Hippocampal formation (tissue), 2 donors: ENCODE measurements at places on chromosomes 4 and X.

- no peak for DNase-seq
Observed at GRCh38 chr4:102437111-102437510, 64.0 kb upstream of the NFKB1 start.

GRCh38 chr4:62644372-62644771, 1444.2 kb downstream of the ADGRL3 start:
- DNase-seq: no peak

GRCh38 chrX:108165383-108166111, 74.0 kb downstream of the ATG4A start:
- no peak for DNase-seq

GRCh38 chrX:118579417-118579816, 83.8 kb downstream of the DOCK11 start:
- no peak for DNase-seq

DNA sequence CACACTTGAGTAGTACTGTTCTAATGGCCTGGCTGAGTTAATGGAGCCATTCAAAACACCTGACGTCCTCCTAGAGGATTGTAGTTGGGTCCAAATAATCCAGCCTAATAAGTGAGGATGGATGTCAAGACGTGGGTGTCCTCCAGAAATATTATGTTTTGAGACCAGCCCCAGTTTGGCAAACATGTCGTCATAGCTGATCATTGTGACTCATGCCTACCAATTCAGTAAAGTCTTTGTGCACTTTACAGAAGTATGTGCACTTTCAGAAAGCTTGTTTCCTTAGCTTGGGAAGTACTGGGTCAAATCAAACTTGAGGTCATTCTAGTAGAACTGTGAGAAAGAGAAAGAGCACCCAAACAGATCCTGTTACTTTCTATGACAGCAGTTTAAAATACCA, 37.6 kb upstream of the GLRA2 start:
- no peak for DNase-seq

- peak; percentile 61 for DNase-seq
Observed at GRCh38 chrX:2928583-2929434, at the start of gene ARSD. Gene ARSD (minus strand): TSS chrX:2929339. CDS start chrX:2929275, 64 bp downstream.
